ENCODE measurements at places on chromosomes 6 and 20.

DNA sequence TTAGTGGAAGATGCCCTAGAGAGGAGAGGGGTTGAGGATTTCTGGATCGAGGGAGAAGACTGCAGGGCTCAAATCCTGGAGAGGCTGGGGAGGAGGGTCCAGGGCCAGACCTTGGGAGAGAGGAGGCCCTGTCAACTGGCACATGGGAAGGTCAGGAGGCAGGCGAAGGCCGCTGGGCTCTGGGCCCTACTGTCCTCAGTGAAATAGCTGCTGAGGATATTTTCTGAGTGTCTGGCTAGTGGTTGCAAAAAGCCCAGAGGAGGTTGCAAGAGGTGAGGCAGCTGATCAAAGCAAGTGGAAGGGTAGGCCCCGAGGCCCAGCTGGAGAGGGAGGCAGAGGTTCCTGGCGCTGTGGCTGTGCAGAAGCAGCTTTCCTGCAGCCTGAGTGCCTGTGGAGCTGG, 103.4 kb upstream of the MLN start:
- DNase-seq: no peak

- no peak for DNase-seq
Measured at GRCh38 chr20:7608250-7608649, 332.0 kb downstream of the HAO1 start.

DNA sequence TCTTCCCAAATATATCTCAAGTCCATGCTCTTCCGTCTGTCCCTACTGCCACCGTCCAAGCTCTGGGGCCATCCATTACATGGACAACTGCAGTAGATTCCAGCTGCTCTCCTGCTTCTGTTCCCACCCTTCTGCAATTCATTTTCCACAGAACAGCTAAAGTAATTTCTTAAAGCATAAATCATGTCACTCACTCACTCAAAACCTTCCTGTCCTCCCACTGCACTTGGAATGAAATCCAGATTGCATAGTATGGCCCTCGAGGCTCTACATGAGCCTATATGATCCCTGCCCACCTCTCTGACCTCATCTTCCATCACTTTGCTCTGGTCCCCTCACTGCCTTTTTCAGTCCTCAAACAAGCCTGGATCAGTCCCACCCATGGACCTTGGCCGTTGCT, 10.9 kb downstream of the PHACTR2 start:
- no peak for DNase-seq

- DNase-seq: no peak
Measured at GRCh38 chr6:134446896-134447295, 129.0 kb upstream of the SGK1 start.

- no peak for DNase-seq
Measured at GRCh38 chr6:33868141-33868540, 64.3 kb upstream of the MLN start.

DNA sequence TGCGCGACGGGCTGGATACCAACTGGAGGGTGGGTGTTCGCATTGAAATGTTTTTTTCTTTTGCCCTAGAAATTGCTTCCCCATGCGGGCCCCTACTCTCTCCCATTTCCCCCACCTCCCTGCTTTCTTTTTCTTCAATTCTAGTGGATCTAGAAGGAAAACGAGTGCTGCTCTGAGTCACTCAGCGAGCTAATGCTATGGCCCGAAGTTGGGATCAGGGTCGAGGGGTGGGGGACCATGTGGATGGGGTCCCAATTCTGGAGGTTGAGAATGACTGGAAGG, 71.5 kb downstream of the SOX4 start:
- DNase-seq: no peak

DNA sequence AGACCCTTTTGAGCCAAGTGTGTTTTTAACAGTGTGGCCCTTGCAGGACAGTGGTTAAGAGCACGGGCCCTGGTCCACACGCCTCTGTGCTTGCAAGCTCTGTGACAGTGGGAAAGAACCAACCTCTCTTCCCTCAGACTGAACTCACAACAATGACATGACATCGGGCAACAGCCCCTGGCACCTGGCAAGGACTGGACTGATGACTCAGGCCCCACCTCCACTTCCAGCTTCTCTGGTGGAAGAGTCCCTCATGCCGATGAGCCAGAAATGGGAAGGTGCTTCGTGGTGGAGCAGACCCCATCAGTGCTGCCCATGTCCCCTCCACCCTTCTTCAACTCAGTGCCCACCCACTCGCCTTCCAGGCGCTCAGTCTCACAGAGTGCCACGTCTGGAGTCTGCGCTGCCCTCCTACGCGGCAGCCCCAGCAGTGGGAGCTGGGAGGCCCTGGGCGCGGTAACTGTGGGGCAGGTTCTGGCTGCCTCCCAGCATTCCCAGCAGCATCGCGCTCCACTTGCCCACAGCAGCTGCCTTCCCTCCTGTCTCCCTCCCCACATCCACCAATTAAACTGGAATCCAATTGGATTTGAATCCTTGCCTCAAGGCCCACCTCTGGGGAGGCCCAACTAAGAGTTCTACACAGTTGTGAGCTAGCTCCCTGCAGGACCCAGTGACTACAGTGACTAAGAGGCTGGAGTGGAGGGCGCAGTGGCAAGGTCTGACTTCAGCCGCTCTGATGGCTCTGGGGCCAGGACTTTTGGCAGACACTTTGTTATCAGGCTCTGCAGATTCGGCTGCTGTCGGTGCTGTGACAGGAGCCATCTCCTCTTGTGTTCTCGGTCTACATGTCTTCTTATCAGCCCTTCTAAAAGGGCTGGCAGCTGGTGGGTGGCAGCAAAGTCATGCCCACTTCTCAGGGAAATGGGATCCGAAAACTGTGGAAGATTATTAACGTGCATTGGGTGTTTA, 156.8 kb upstream of the MLN start:
- no peak for DNase-seq

DNA sequence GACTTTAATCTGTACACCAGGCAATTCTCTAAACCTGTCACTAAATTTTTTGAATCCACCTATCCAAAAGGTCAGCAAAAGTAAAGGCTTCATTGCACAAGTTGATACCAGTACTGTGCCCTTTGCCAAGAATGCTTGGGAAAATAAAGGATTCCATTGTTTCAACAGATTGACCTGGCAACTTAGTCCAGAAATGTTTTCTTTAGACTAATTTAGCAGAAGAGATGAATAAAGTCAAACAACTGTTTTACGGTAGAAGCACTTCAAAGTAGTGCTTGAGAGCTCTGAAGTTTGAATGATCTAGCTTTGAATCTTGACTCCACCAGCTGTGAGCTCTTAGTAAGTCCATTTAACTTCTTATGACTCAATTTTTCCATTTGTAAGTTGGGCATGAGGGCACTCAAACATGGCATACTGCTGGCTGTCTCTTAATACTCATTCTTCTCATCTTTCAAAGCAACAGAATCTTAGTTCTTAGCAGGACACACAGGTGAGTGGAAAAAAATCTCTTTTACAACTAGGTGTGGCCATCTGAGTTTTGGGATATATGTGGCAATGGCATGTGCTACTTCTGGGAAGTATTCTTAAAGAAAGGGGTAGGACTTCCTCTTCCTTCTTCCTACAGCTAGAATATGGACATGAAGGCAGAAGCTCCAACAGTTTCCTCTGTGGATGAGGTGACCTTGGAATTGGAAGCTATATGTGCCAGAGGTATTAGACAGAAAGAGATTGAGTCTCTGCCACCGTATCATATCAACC, 55.9 kb upstream of the LOC128125822 start:
- DNase-seq: no peak

DNA sequence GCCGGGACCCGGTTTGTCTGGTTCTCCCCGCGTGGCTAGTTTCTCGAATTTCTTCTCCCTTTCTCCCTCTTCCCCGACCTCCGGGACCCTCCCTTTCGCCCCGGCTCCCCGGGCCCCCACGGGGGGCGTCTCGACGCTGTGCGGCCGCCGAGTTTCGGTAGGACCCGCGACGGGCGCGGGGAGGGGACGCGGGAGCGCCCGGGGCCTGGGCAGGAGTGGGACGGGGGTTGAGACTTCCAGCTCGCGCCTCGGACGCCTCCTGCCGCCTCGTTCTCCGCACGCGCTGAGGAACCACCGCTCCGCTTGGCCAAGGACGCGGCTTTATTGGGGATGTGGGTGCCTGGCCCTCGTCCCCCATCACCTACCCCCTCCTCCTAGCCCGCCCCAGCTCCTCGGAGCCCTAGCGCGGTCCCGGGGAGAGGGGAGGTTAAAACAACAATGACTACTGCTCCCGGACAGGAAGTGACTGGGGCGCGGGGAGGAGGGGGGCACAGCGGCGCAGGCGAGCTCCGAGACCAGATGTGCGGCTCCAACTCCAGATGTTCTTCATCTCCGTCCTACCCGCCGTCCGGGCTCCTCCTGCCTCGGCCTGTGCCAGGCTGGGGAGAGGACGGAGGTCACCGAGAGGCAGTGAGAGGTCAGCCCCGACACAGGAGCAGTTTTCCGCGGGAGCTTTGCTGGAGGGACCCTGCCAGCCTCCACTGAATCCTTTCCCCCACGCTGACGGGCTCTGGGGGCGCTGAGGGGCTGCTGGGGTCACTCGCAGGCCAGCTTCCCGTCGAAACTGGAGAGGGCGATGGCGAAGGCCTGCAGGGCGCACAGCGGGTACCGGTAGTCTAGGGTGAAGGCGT, 917 bp upstream of the TEAD3 start:
- DNase-seq: peak; percentile 56

DNA sequence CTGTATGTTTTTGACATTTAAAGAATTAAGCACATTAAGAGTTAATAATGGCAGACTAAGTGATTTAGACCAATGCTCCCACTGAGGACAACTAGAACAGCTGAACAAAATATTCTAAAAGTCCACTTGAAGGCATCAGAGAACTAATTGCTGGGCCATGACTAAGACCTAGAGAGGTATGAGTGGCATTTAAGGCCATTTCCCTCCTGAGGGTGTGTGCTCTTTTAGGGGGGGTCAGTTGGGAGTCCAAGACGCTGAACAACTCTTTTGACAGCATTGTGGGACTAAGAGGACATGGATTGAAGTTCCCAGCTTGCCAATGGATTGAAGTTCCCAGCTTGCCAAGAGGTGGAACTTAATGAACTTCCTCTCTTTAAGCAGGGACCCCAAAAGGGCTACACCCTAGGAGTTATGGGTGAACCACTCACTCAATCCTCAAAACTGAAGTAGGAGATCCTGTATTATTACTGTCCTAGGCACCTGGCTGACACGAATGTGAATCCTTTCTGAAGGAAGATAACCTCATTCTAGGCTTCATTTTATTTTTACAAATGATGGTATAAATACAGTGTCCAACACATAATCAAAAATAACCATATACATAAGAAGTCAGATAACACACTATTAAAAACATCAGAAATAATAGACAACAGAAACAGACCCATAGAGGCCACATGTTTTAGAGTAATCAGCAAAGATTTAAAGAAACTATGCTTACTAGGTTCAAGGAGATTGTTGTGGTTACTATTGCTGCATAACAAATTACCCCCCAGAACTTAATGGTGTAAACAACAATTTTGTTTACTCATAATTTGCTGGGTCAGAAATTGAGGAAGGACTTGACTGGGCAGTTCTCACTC, 175.1 kb downstream of the VEGFA start:
- DNase-seq: no peak

DNA sequence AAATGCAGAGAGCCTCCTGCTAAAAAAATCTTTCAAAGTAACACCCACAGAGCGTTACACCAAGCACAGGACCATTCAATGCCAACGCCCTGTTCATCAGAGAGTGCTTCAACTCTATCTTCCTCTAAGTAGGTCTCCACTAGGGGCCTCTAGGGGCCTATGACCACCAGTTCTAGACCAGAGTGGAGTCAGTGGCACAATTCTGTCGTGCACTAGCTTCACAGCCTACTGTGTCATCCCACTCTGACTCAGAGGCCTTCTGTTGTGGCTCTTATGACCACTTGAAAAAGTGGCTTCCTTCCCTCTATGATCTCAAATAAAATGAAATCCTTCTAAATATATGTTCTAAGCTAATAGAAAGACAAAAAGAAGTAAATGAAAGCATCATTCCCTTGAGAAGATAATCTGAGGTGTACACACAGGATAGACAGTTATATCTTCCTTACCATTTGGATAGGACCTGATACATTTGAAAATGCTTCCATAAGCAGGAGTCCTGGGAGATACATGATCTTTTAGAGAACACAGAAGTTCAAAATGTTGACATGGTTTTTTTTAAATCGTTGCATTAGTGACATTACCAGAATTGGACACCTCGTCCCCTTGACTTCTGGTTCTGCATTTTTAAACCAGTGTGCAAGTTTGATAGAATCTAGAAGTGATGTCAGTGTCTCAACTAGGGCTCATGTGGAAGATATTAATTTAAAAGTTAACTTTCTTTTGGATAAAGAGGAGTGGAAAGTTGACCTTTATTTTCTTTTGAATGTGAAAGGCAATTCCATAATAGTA, 151.9 kb downstream of the SH3BGRL2 start:
- DNase-seq: no peak

All from stimulated activated CD4-positive, alpha-beta T cell treated with anti-CD3 and anti-CD28 coated beads, Interleukin-4, amount 100 ng/mL, for 24 hours (primary cell).